CD4-positive, alpha-beta memory T cell (primary cell): ENCODE measurements at places on chromosomes 3 and 15. TPM values are rescaled to one million over a fixed set of nuclear protein-coding genes. Genes with fewer than 3 reads are reported as not detected.

GRCh38 chr3:128620268-128620691 is 30.3 kb downstream of the RPN1 start:
- no peak overlapping the region for H3K4me3 ChIP-seq
- peaks cover 23% of the 10 kb centered on the region for H3K4me1 ChIP-seq
- no peak overlapping the region for H3K27ac ChIP-seq
- DNase-seq: no peak

DNA sequence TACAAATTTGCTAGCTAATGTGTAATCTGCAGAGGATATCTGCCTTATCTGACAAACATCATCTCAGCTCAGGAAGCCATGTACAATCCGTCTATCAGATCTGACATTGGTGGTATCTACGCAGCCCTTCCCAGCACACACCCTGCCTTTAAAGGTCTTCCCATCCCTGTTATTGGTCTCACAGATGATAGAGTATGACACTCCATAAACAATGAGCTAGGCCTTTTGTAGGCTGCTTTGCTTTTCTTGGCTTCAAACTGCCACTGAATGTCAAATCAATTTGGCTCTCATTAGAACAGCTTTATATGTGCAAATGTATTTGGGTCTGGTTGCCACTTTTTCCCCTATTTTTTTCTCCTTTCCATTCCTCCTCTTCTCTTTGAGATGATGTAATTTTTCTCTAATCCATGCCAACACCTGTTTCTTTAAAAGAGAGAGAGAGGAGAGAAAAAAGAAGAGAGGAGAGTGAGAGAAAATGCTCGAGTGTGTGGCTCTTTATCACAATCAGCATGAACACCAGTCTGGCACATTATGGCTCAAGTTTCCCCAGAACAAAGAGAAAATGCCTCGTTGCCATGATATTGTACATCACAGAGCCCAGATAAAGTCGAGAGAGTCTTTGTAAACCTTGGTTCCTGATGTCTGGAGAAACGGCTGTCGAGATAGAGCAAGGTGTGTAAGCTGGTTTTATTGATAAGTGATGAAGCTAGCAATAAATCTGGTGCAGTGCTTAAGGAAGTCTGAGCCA is 80.8 kb upstream of the DPH6 start:
- DNase-seq: no peak
- H3K27me3 ChIP-seq: no peaks in the 10 kb centered on the region
- no peaks in the 10 kb centered on the region for H3K36me3 ChIP-seq
- no peaks in the 10 kb centered on the region for H3K4me1 ChIP-seq
- H3K27ac ChIP-seq: no peak overlapping the region
- H3K4me3 ChIP-seq: no peak overlapping the region

DNA sequence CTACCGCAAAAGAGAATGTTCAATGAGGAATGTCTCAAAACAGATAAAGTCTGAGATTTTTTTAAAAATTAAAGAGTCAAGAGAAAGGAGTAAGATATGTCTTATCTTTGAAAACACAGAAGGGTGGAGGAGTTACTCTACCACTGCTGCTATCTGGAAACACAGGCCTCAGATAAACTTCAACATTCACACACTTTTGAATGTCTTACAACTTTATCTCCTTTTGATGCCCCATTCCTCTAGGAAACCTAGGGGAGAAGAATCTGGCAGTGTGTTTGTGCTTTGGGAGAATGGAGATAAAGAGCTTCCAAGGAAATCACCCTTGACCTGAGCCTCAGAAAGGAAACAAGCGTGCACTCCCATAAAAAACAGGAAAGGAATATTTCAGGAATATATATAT is 468.2 kb downstream of the PLOD2 start:
- no peak overlapping the region for H3K27ac ChIP-seq
- no peaks in the 10 kb centered on the region for H3K27me3 ChIP-seq
- no peak overlapping the region for H3K4me3 ChIP-seq
- no peaks in the 10 kb centered on the region for H3K4me1 ChIP-seq
- no peaks in the 10 kb centered on the region for H3K36me3 ChIP-seq

Gene ZBBX
- total RNA-seq: not detected
